ENCODE measurements at places on chromosomes 3 and 15.

DNA sequence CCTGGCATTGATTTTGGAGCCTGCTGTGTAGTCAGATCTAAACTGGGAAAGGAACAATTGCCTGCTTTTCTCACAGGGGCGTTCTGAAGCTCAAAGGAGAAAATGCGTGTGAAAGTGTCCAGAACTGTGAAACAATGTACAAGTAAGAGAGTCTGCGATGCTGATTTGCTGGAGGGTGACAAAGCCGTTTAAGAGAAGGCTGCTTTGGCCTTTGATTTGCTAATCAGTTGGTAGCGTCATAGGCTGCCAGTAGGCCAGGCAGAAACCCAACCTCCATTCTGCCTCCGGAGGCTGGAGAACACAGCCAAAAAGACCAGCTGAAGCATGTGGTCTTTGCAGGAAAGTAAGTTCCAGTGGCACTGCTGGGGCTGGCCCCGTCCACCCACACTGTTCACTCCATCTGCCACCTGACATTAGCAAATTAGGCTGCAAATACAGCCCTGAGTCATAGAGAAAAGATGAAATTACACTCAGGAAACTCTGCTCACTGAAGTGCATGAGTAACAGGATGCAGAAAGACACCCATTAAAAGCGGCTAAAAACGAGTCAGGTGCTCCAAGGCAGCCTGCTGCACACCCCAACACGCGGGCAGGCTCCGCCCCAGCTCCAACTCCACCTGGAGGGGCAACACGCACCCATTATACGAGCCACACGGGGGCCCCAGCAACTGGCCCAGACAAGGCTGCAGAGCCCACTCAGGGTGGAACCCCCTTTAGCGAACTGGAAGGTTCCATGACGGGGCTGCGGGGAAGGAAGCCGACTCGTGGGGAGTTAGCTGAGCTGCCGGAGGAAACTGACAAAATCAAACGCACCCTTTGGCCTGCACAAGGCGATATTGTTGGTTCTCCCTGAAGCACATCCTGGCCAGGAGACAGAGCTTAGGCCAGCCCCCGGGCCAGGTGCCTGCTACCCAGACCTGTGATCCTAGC is 31.6 kb downstream of the ZDHHC19 start:
- peak; percentile 85 for DNase-seq

- no peak for DNase-seq
Measured at GRCh38 chr15:59053482-59053881, 51.5 kb upstream of the CCNB2 start.

DNA sequence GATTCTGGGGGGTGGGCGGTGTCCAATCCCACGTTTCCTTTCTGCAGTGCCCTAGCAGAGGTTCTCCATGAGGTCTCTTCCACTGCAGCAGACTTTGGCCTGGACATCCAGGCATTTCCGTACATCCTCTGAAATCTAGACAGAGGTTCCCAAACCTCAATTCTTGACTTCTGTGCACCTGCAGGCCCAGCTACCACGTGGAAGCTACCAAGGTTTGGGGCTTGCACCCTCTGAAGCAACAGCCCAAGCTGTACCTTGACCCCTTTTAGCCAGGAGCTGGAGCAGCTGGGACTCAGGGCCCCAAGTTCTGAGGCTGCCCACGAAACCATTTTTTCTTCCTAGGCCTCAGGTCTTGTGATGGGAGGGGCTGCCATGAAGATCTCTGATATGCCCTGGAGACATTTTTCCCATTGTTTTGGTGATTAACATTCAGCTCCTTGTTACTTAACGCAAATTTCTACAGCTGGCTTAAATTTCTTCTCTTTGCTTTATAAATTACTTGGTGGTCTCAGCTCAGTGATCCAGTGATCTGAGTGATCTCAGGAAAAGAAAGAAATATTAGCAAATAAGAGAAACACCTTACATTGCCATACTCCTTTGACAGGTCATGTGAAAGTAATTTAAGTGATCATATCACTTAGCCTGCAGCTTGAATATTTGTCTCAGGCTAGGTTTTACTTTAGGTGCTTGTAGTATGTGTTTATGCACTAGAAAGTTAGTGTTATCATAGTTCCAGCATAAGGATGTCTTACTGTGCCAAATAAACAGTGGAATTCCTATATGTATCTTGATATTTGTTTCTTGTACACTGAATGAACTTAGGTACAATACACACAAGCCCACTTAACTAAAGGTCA is 3.0 kb downstream of the SNAP23 start:
- DNase-seq: no peak

DNA sequence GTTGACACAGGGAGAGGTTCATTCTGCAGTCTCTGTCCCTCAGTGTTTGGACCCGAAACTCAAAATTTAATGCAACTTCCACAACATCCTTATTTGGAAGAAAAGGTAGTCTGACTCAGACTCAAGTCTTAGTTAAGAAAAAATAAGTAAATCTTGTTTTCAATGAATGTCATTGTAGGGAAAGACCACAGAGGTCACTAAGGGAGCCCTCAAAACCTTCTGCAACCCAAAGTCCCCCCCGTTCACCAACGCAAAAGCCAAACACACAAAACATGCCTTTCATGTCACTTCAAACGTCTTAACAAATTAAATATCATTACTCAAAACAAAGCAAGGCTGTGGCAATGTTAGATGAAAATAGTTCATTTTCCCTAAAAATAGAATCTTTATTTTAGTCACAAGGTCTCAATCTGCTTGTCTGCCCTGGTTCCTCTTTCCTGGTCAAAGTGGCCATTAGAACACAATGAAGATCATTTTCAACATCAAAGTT is 20.9 kb upstream of the SSUH2 start:
- no peak for DNase-seq

DNA sequence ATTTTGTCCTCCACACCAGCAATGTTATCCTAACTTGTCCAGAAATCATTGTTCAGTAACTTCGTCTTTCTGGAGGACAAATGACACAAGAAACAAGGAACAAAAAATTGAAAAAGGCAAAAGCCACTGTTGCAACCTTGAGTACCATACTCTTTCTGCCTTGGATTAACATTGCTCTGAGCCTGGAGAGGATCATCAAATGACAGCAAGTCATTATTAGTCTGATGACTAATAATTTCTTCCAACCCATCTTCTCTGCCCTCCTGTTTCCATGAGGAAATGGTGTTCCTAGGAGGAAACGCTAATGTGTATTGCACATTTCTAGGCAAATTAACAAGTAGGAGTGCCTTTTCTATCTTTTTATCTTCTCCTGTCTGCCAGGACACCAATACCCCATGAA is 153.9 kb downstream of the PCCB start:
- no peak for DNase-seq

DNA sequence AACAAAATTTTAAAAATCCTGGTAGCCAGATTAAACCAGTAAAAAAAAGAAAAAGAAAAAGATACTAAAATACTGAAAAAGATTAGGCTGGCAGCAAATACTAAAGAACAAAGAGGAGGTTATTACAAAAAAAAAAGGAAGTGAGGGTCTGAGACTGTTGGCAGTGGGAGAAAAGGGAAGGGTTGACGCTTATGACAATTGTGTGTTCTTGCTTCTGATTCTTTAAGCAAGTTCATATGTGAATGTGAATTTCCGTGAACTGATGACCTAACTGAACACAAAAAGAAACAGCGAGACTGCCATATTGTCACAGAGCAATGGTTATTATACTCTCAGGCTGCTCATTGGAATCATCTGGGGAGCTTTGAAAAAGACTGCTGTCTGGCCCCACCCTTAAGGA is 56.5 kb downstream of the ATP13A4 start:
- DNase-seq: no peak

GRCh38 chr3:58104712-58105111 is 96.5 kb downstream of the FLNB start:
- no peak for DNase-seq

- no peak for DNase-seq
Measured at GRCh38 chr3:48301800-48302166, 31.7 kb downstream of the SPINK8 start.

- no peak for DNase-seq
Measured at GRCh38 chr15:58058729-58059128, 6.8 kb downstream of the ALDH1A2 start.

DNA sequence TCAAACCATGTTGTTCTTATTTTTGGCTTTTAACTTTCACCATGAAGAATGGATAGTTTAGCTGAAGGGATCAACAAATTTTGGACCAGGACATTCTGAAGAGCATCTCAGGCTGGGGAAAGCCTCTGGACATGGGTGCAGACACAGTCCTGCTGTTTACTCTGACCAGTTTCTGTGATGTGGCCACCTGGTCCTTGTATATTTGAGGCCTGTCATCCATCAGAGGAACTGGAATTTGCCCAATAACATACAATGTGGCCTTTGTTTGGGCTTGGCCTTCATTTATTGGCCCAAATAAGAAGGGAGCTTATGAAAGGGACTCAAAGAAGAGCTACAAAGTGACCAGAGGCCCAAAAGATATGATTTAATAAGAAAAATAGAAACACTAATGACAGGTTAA is 127.9 kb downstream of the MYRIP start:
- DNase-seq: no peak

DNA sequence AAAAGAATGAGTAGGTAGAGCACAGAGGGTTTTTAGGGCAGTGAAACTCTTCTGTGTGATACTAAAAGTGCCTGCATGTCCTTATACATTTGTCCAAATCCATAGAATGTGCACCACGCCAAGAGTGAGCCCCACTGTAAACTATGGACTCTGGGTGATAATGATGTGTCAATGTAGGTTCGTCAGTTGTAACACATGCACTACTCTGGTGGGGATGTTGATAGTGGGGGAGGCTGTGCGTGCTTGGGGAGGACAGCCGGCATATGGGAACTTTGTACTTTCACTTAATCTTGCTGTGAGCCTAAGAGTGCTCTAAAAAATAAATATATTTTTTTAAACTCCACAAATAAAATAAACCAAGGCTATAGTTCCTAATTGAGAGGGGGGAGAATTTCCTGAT is 319.2 kb downstream of the SHQ1 start:
- no peak for DNase-seq

DNA sequence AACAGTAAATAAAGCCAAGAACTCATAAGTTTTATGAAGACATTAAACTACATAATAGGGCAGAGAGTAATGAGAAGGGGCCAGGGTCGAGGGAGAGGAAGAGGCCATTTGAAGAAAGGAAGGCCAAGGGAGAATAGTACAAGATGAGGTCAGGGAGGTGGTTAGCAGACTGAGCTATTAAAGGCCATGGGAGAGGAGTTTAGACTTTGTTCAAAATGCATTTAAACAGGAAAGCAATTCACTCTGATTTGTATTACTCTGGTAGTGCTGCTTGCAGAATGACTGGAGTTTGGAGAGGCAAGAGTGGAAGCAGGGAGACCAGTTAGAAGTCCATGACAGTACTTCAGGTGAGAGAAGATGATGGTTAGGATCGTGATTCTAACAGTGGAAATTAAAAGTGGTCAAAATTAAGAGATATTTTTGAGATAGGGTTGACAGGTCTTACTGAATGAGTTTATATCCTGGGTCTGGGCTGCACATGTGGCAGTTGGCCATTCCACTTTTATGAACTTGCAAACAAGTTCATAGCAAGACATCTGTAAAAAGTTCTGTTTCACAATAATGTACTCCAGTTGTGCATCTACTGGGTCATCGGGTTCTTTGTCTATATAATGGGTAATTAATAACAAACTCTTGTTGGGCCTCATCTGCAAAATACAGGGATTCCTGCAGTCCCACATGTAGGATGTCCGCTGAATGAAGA is 16.3 kb downstream of the PPP2R3A start:
- no peak for DNase-seq

GRCh38 chr15:89858661-89859458 is 34.9 kb downstream of the AP3S2 start:
- DNase-seq: no peak

DNA sequence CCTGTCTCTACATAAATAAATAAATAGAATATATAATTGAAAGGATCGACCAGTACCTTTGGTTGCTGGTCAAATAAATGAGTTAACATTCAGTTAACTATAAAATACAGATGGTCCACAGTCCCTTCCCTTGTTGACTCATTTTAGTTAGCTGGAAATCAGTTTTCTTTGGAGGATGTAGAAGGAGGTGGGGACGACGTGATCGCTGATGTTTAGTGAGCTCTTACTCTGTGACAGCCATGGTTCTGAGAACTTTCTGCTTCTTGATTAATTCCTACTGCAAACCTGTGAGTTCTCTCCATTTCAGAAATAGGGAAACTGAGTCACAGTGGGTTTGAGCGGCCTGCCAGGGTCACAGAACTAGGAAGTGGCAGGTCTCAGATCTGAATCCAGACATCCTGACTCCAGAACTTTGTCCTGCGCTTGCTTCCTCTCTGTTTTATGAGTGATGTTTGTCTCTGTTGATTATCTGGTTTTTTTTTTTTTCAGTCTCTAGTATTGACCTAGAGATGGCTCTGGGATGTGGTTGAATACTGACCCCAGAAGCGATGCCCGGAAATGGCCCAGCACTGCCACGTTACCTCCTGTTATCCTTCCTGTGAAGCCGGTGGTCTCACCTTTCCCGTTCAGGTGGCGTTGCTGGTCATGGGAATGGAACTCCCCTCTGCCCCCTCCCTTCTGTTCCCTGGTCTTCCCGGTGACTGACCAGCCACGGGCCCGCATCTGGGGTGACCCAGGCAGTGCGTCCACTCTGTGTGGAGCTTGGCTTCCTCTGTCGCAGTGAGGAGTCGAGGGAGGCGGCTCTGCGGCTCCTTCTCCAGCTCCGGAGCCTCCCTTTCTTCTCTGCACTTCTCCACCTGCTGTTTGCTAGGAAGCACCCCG is 18.2 kb downstream of the SYNM start:
- no peak for DNase-seq

DNA sequence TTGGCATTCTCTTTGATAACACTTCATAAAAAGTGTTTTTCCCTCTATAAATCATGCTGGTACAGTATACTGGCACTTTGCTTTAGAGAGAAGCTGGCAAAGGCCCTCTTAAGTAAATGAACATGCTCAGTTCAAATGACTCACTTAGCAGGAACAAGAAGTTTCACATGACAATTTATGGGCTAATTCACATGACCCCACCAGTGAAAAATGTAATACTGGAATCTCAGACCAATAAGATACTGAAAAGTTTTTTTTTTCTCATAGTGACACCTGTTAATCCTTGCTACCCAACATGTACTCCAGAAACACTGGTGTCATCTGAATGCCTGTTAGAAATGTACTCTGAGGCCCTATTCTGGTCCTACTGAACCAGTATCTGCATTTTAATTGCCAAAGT is 13.9 kb downstream of the BTBD1 start:
- no peak for DNase-seq

- DNase-seq: no peak
Measured at GRCh38 chr3:104596054-104596453, 770.7 kb upstream of the ALCAM start.

Measured in activated naive CD4-positive, alpha-beta T cell treated with Interleukin-2 at 50 U/mL for 16 hours (primary cell).